ENCODE measurements at places on chromosomes 7 and 10.

DNA sequence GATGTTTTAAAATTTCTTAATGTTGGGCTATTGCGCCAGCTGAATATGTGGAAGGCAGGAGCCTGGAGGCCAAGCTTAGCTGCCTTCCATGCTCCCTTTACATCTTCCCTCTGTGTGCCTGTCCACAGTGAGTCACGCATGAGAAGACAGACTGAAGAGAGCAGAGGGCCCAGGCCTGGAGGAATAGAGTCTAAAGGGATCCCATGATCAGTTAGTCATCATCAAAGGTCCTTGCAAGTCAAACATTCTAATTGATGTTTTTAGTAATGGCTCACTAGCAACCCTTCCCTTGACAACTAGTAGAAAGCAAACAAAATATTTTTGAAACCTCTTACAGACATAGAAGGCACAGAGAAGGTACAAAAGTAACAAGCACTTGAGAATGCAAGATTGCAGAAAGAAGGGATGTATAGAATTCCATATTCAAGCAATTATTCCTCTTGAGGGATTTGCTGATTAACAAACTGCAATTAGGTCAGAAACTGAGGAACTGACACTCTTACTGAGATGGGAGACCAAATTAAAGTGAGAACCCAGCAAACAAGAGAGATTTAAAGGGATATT, 30.7 kb upstream of the APBB1IP start:
- no peak for DNase-seq

GRCh38 chr7:17054206-17054605, 172.4 kb upstream of the AGR3 start:
- DNase-seq: no peak

GRCh38 chr10:80161321-80162083, 29.0 kb downstream of the PLAC9 start:
- no peak for DNase-seq

DNA sequence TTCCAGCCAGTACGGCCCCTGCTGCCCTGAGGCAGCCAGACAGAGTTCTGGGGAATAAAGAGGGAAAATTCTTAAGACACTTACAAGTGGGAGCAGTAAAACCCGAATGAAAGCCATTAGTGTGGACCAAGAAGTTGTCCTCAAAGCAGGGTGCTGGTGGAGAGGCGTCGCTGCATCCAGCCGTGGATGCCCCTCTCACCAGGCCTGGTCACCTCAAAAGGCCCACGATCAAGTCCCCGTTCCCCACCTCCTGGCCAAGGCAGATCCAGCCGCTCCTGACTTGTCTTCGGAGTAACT, 656 bp downstream of the VSTM4 start:
- no peak for DNase-seq

DNA sequence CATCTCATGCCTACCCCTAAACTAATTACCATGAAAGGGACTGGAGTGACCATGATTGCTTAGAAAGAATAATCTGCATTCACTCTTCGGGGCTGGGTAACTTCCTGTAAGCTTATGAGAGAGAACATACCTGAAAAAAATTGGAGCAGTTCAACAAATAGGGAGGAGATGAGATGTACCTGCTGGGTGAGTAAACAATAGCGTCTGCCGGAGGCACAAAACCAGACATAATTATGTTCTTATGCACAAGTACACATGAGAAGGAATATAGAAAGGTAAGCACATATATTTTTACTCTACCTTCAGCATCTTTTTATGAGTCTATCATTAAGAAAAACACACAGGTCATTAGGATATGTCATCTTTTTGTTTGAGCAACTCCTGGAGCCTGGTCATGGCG, 224.6 kb upstream of the FERD3L start:
- no peak for DNase-seq

GRCh38 chr10:114084215-114084614, 40.5 kb downstream of the ADRB1 start:
- no peak for DNase-seq
